Panc1 (cell line): ENCODE measurements at places on chromosomes 12 and 14. TPM values are rescaled to one million over a fixed set of nuclear protein-coding genes. Genes with fewer than 3 reads are reported as not detected.

DNA sequence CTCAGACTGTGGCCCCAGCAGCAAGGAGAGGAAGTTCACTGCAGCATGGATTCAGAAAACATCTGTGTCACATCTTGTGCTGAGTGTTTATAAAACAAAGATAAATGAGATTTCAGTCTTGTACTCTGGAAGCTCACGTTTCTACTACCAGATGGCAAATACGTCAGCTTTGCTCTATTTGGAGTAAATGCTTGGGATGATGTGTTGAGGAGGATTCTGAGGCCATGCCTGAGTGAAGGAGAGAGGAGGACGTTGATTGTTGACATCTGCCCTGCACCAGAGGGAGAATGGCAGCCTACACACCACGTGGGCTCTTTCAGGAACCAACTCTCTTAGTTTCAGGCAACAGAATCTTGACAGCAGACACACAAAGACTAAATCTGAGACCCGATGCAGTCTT, 188.9 kb downstream of the TMEM132C start:
- H3K27ac ChIP-seq, result no peak overlapping the region
- H3K4me3 ChIP-seq, result no peak overlapping the region
- DNase-seq, result no peak

DNA sequence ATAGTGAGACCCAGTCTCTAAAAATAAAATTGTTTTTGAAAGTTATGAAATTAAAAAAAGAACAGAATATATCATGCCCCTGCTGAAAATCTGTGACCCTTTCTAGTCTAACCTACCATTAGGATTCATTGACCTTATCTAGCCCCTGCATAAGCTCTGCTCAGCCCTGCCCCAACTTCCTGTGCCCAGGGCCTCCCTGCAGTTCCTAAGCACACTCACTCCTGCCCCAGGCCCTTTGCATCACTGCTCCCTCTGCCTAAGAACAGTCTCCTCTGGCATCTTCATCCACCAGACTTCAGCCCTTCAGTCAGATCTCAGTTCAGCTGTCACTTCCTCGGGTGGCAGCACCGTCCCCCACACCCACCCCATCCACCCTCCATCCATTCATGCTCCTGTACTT, 55.4 kb downstream of the SCARB1 start:
- no peaks in the 10 kb centered on the region for H3K4me1 ChIP-seq
- no peak overlapping the region for H3K4me3 ChIP-seq
- H3K27ac ChIP-seq, result no peak overlapping the region
- DNase-seq, result no peak
- H3K27me3 ChIP-seq, result no peaks in the 10 kb centered on the region

GRCh38 chr14:69260190-69260860, 367 bp downstream of the GALNT16 start:
- no peak overlapping the region for H3K27ac ChIP-seq
- H3K4me3 ChIP-seq, result peak overlapping the region; percentile 42
- no peaks in the 10 kb centered on the region for H3K36me3 ChIP-seq
- H3K4me1 ChIP-seq, result no peaks in the 10 kb centered on the region
- peaks cover 6% of the 10 kb centered on the region; the same call in 1 of the 2 replicates for H3K27me3 ChIP-seq

- H3K36me3 ChIP-seq, result no peaks in the 10 kb centered on the region; the same call in 1 of the 2 replicates
- H3K4me1 ChIP-seq, result peaks cover 87% of the 10 kb centered on the region
- H3K4me3 ChIP-seq, result no peak overlapping the region
- peak overlapping the region; percentile 60 for H3K27ac ChIP-seq
- no peaks in the 10 kb centered on the region for H3K27me3 ChIP-seq
- DNase-seq, result no peak
These were observed 12.9 kb downstream of the MED13L start for GRCh38 chr12:116264525-116265070.

DNA sequence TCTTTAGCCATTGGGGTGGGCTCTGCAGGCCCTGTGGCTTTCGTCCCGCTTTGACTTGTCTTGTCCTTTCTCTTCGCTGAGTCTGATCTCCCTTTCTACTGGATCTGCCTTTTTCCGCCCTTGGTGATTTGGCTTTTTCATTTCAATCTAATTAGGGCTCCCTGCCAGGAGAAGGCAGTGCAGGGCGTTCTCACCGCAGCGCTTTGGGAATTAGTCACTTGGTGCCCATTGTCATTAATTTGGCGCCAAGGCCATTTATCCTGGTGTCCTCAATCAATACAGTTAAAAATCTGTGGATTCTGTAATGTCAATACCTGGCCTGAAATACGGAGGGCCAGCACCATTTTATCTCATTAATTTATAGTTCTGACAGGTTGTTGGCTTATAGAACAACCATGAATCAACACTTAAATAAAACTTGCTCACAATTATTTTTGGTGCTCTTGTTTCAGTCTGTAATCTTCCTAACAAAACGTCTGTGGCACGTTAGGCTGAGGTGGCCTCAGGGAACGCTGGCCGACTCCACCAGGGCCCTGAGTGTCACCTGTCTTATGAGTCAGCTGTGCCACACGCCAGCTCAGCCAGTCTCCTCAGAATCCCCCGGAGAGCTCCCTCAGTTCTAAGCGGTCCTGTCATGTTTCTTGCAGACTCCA, 115.7 kb downstream of the BEGAIN start:
- no peak overlapping the region for H3K4me3 ChIP-seq
- no peak for DNase-seq
- peaks cover 39% of the 10 kb centered on the region for H3K4me1 ChIP-seq
- H3K36me3 ChIP-seq, result no peaks in the 10 kb centered on the region
- peak overlapping the region; percentile 88 for H3K27ac ChIP-seq

DNA sequence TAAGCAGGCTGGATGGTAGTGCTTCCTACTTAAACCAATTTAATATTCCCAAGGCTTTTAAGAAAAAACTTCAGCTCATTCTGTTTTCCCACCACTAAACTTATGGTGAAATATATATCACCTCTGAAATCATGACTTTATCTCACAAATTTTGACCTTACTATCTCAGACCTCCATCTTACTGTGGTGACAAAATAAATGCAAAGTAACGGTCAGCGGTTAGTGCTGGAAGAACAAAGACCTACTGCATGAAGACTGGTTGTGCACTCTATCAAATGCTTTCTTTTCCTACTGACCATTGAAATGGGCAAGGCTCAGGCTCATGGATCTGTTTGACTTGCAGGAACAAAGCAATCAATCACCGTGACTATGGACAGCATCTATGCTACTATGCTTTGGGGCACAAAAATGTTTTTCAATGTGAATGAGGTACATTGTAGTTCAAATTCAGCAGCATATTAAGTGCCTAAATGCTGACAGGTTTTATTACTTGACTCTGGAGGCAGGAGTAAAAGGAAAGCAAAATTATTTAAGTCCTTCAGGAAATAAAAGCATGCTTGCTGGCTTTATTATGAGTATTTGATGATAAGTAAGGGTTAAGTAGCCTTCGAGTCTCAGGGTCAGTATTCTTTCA, 43.1 kb upstream of the GTF2A1 start:
- H3K4me3 ChIP-seq, result no peak overlapping the region
- no peaks in the 10 kb centered on the region for H3K4me1 ChIP-seq
- no peak overlapping the region for H3K27ac ChIP-seq
- H3K27me3 ChIP-seq, result peaks cover 4% of the 10 kb centered on the region
- no peaks in the 10 kb centered on the region for H3K36me3 ChIP-seq

Gene EIF2B2
- total RNA-seq, result 37.5 TPM

GRCh38 chr12:28787151-28787550, 361.9 kb upstream of the FAR2 start:
- no peak for DNase-seq
- no peaks in the 10 kb centered on the region for H3K4me1 ChIP-seq
- no peaks in the 10 kb centered on the region for H3K27me3 ChIP-seq
- H3K4me3 ChIP-seq, result no peak overlapping the region

- H3K4me1 ChIP-seq, result no peaks in the 10 kb centered on the region
- no peak for DNase-seq
- H3K36me3 ChIP-seq, result no peaks in the 10 kb centered on the region
- no peak overlapping the region for H3K4me3 ChIP-seq
- H3K27me3 ChIP-seq, result 0 out of 2 replicates have a peak, but pooled peaks cover 3% of the 10 kb centered on the region
These were observed 126.3 kb downstream of the KIF26A start for GRCh38 chr14:104264495-104265265.

- DNase-seq, result no peak
- H3K27ac ChIP-seq, result no peak overlapping the region
- H3K27me3 ChIP-seq, result no peaks in the 10 kb centered on the region
- no peak overlapping the region for H3K4me3 ChIP-seq
- H3K4me1 ChIP-seq, result no peaks in the 10 kb centered on the region
- no peaks in the 10 kb centered on the region for H3K36me3 ChIP-seq
These were observed 280.1 kb downstream of the VRK1 start for GRCh38 chr14:97077253-97077653.

Gene HECTD4
- total RNA-seq, result 51.3 TPM

Gene INHBC
- total RNA-seq, result not detected

- H3K27me3 ChIP-seq, result no peaks in the 10 kb centered on the region
- no peaks in the 10 kb centered on the region for H3K4me1 ChIP-seq
- no peak overlapping the region for H3K4me3 ChIP-seq
- no peak overlapping the region for H3K27ac ChIP-seq
- DNase-seq, result peak; percentile 75
These were observed 11.2 kb upstream of the PYGL start for GRCh38 chr14:50955373-50956043.

- peaks cover 20% of the 10 kb centered on the region for H3K27me3 ChIP-seq
- no peaks in the 10 kb centered on the region for H3K4me1 ChIP-seq
- no peaks in the 10 kb centered on the region for H3K36me3 ChIP-seq
- no peak overlapping the region for H3K27ac ChIP-seq
These were observed 39.3 kb upstream of the ZNF641 start for GRCh38 chr12:48390026-48390425.
